ENCODE measurements at places on chromosomes 13 and 19.
A peak's percentile ranks its signal among the peaks of the same experiment; 100 is the strongest.

DNA sequence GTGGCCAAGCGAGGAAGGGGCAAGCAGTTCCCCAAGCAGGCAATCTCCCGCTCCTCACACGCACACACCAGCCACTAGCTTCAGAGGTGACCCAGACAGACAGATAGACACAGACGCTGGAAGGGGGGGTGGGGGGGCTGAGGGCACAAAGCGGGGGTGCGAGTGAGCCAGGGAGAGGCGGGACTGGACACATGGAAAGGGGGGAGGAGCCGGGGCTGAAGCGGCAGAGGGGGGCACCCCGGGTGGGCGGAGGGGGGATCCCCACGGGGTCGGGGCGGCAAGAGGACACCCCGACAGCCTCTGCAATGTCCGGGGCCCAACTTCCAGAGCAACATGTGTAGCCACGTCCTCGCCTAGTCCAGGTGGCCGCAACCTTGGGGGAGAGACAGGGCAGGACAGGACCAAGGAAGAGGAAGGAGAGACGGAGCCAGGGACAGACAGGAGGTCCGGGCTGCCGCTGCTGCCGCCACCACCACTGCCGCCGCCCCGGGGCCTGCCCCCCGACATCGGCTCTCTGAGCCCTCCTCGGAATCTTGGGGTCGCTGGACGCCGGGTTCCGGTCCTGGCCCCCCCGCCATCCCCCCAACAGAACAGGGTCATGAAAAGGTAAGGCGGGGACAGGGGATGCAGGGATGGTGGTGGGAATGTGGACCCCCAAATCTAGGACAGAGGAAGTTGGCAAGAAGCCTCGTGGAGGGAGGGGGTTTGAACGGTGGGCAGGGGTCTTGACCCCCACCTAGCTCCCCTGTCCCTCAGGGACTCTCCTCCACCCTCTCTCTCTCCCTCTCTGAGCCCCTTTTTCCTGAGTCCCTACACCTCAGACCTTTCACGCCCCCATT is 1.1 kb downstream of the GRIN2D start:
- DNase-seq: no peak

- peak; percentile 27 for DNase-seq
These were observed at the start of gene DOCK6 for GRCh38 chr19:11261971-11262839. Gene DOCK6 (minus strand): TSS chr19:11262524. CDS start chr19:11262440, 84 bp downstream.

DNA sequence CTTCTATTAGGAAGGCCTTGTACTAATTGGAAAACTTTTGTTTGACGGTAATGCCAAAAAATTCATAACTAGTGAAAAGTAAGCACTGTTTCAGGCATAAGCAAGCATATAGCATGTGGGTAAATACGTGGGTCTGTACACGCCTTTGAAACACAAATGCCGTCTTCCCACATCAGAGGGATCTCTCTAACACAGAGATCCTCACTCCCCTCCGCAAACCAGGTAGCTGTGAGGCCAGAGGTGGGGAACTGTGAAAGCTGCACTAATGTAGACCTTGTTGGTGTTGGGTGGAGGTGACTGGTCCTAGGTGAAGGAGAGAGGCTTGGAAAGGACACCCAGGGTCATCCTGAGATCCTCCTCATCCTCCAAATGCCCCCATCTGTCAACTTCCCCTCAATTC is 16.0 kb upstream of the POU2F2 start:
- no peak for DNase-seq

GRCh38 chr13:41492432-41493260 is 35.3 kb downstream of the RGCC start:
- no peak for DNase-seq

DNA sequence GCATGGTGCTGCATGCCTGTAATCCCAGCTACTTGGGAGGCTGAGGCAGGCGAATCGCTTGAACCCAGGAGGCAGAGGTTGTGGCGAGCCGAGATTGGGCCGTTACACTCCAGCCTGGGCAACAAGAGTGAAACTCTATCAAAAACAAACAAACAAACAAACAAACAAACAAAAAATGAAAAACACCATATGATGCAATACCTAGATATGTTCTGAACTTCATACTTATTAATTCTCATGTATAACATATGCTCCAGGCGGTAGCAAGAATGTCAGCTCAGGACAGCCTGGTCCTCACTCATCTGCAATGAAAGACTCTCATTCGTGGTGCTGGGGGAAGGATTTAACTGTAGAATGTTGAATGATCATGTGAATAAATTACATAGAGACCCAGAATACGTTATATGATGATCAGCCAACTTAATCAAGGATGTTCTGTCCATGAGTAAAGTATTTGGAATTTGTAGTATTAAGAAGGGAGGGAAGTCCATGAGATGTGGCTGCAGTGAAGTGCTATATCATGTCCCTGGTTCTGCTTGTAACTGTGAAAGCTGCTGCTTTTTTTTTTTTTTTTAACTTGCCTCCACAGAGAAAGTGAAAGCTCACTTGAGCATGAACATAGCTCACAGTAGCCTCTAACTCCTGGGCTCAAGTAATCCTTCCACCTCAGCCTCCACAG is 206.8 kb downstream of the UQCRFS1 start:
- DNase-seq: no peak

GRCh38 chr19:23294141-23294540 is 43.9 kb upstream of the ZNF724 start:
- DNase-seq: no peak

GRCh38 chr19:12015015-12015752 is 20.3 kb downstream of the ZNF433 start:
- DNase-seq: no peak

GRCh38 chr13:51916962-51917361 is 55.2 kb downstream of the CCDC70 start:
- no peak for DNase-seq

- peak; percentile 48 for DNase-seq
These were observed 17.2 kb upstream of the RAB8A start for GRCh38 chr19:16094360-16095070.

DNA sequence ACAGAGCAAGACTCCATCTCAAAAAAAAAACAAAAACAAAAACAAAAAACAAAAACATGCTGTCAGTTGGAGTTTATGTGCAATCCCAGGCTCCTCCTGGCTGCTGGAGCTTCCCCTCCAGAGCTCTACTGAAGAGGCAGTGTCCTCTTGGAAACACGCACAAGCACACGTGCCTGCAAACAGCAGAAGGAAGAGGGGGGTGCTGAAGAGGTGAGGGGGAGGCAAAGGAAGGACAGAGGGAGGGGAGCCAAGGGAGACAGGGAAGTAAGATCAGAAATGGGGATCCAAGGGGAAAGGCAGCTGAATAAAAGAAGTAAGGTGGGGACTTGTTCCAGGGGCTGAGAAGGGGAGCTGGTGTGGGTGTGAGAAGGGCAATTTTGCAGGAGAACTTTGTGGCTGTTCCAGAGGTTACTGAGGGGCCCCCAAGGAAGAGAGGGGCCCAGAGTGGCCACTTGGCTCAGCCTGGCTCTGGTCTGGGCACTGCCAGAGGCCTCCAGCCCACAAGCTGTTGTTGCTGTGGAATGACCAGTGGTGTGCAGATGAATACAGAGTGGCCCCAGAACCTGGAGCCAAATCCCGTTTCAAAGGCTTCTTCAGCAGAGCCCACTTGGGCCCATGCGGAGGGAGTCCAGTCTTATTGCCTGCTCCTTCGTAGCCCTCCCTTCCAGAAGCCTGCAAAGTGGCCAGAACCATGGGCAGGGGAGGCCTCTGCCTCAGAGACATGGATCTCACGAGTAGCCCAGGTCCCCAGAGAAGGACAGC is 34.4 kb downstream of the LYL1 start:
- DNase-seq: no peak

- no peak for DNase-seq
These were observed 22.9 kb downstream of the DNM2 start for GRCh38 chr19:10740798-10741197.

DNA sequence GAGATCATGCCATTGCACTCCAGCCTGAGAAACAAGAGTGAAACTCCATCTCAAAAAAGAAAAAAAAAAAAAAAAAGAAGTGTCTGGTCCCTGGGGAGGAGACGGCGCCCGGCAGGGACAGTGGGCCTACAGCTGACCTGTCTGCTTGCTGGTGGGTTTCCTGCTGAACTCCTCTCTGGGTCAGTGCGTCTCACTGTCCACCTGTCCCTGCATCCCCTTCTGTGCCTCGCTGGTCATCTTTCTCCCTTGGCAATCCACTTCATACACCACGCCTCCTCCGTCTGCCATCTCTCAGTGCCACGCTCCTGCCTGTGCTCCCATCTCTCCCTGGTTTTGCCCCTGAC is 63.4 kb downstream of the ACSBG2 start:
- DNase-seq: no peak

DNA sequence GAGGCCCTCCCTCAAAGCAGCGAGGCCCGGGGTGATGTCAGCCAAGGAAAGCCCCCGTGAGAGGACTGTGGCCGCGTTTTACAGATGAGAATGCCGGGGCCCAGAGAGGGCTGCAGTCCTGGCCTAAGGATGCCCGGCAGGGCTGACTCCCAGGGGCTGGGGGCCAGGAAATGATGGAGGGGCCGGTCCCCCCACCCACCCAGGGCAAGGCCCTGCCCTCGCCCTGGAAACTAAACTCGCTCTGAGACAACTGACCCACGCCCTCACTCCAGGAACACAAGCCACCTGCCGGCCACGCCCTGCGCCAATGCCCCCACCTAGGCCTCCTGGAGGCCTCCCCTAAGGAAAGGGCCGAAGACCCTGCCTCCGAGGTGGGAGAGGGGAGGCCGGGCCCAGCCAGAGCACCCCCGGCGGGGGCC is 7.2 kb downstream of the ZBTB7A start:
- DNase-seq: no peak

DNA sequence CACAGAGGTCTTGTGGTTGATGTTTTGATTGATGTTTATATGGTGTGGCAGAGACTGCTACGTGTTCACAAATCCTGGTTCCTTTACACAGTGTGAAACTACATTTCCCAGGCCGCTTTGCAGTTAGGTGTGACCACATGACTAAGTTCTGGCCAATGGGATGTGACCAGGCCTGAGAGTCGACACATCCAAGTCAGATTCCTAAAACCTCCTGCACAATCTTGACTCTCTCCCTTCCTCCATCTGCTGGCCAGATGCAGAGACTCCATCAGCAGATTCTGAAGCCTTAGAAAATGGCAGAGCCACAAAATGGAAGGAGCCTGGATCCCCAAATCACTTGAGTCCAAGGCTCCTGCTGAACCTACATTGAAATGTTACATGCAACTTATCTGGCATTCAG is 12.6 kb downstream of the CD37 start:
- DNase-seq: peak; percentile 74

- no peak for DNase-seq
These were observed 9.2 kb downstream of the CCDC8 start for GRCh38 chr19:46404055-46404752.

- DNase-seq: no peak
These were observed 51.6 kb downstream of the SOX1 start for GRCh38 chr13:112118451-112119064.
